ENCODE measurements at places on chromosomes 3 and 15.

GRCh38 chr3:194396859-194397756 is 2.0 kb downstream of the GP5 start:
- no peak for DNase-seq

DNA sequence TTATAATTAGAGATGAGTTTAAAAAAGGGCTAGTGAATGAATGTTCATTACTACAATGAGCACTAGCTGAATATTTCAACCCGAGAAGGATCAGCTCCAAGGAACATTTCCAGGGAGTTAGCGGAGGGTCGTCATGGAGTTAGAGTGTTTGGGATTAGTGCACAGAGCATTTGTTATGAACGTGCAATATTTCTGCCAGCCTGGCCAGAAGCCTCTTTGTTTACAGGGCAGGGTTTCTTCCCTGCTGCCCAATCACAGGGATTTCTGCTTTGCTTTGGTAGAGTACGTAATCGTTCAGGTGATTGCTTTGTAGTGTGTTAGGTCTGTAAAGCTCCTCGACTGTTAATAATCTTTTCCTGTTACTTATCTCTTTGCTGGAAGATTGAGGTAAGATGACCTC is 5.9 kb downstream of the CGNL1 start:
- no peak for DNase-seq

- no peak for DNase-seq
Observed at GRCh38 chr15:96058103-96058851, 272.2 kb upstream of the NR2F2 start.

DNA sequence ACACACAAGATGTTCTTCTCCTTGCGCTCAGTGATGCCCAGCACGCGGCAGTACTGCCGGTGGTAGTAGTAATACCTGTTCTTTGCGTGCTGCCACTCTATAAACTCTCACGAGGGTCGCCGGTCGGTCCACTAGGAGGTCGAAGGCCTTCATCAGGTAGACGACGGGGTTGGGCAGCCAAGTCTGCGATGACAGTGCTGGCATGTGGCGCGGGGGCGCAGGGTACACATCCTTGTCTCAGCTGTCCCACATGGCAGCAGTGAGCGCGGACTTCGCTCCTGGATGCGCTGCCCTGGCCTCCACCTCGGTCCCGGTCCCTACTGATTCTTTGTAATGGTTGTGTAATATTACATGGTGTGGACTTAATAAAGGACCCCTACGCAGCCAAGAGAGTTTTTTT is 50.1 kb upstream of the CGNL1 start:
- no peak for DNase-seq

DNA sequence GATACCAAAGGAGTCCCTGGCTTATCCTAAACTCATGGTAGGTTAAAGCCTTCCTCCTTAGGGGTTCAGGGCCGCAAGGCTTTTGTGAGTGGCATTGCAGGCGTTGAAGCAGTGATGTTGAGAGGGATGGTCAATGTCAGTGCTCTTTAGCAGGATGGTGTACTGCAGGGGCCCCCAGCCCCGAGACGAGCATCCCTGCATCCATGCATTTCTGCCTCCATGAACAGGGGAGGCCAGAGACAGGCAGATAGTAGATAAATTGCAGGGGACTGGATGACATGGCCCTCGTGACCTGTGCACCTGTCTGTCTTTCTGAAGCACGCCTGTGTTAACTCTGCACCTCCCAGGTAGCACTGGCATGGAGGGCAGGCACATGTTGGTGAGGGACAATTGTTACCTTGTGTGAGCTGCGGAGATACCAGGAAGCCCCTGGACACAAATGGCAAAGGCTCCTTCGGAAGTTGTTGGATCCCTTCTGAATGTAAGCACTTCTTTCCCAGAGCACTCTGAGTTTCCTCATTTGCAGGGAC is 133.5 kb downstream of the SNRPN start:
- no peak for DNase-seq

GRCh38 chr15:66588971-66589370 is 23.2 kb upstream of the LCTL start:
- DNase-seq: no peak

- DNase-seq: no peak
Observed at GRCh38 chr3:10695595-10696285, 120.3 kb upstream of the SLC6A11 start.

GRCh38 chr3:21919383-21919782 is 168.4 kb upstream of the ZNF385D start:
- DNase-seq: no peak

- DNase-seq: no peak
Observed at GRCh38 chr15:23073890-23074646, 34.7 kb upstream of the TUBGCP5 start.

All from kidney epithelial cell (primary cell).